Activated gamma-delta T cell treated with anti-CD3 and anti-CD28 coated beads, Interleukin-2, amount 50 U/mL, for 16 hours (primary cell): ENCODE measurements at places on chromosomes 12 and 14.

- DNase-seq, result no peak
Measured at GRCh38 chr14:46861753-46862152, 210.2 kb upstream of the RPL10L start.

DNA sequence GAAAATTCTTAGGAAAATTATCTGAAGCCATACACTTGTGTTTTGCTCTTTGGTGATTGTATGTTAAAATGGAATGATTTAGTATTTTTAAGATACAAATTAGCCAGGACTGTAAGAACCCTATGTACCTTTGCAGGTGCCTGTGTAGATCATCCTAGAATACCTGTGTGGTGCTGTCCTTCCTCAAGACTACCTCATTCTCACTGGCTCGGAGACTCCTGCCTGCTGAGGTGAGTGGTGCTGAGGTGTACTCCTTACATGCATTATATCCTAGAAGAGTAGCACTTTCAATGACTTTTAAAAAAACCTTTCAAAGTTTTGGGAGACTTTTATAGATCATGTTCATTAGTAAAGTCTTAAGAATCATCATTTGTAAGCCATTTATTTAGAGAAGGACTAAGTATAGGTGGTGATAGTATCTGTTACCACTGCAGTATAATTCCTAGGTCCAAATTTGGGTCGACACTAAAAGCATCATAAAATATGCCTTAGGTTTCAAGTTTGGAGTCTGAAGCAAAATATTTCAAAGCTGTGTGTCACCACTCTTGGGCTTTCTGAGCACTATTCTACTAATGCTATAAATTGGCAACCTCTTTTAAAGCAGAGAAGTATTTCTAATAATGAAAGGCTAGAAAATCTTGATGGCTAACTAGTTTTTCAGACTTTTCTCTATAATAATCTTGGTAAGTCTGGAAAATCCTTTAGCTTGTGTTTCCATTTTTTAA is 36.6 kb downstream of the RASSF8 start:
- DNase-seq, result no peak

GRCh38 chr14:93231129-93231979 is 24.3 kb downstream of the UBR7 start:
- no peak for DNase-seq

GRCh38 chr14:99755629-99756603 is 37.3 kb upstream of the EML1 start:
- no peak for DNase-seq

DNA sequence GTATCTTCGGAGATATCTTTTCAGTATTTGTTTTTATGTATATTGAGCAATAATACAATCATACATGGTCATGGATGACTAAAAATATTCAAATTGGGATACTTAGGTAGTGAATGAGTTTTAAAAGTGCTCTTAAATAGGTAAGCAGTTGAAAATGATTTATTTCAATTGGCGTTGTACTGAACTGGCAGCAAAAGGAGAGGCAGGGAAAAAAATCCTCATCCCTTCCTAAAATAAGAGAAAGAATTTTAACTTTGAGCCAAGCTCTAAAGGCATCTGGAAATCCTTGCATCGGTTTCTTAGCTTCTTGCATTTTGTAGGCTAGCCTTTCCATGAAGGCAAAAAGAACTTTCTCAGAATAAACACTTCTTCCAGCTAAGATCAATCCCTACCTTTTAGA is 125.2 kb downstream of the MGST1 start:
- no peak for DNase-seq

- DNase-seq, result no peak
Measured at GRCh38 chr12:57368349-57369095, 62.3 kb downstream of the R3HDM2 start.

DNA sequence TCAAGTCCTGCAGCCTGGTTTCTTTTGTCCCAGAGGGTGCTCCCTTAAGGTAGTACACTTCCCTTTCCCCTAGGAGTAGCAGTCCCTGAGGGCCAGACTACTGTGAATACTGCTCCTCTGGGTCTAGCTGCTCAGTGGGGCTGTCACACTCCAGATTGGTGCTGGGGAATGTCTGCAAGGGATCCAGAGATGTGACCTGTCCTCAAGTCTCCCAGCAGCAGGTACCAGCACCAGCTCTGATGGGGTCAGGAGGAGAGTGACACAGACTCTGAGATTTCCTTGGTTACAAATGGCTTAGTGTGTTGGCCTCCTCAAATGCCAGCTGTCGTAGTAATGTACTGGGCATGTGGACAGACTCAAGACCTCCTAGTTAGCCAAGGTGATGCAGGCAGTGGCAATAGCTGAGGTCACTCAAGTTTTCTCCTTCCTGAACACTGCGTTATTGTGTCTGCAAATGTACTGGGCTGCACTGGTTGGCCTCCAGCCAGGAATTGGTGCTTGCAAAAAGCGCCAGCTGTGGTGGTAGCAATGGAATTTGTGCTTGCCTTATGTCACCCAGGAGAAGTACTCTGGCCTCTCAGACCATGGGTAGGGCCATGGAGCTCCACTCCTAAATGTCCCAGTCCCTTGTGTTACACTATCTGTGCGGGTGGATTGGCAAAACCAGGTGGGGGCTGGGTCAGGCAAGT is 36.4 kb upstream of the AEBP2 start:
- DNase-seq, result no peak

DNA sequence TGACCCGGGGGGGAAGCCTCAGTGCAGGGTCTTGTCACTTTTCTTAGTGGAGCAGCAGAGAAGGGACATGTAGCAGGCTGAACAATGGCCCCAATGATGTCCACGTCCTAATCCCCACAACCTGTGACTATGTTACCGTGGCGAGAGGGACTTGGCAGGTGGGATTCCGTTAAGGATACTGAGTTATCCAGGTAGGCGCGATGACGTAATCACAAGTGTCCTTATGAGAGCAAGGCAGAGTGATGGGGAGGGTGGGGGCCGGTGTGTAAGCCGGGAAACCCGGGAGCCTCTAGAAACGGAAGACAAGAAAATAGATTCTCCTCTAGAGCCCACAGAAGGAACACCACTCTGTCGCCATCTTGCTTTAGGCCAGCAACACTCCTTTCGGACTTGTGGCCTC is 4.4 kb downstream of the OTUB2 start:
- no peak for DNase-seq
